Hindlimb muscle (tissue), 1 donor: ENCODE measurements at places on chromosomes 6 and 20. TPM values are rescaled to one million over a fixed set of nuclear protein-coding genes. Genes with fewer than 3 reads are reported as not detected.

PRR3 gene
- 22.3 TPM for polyA plus RNA-seq

DNA sequence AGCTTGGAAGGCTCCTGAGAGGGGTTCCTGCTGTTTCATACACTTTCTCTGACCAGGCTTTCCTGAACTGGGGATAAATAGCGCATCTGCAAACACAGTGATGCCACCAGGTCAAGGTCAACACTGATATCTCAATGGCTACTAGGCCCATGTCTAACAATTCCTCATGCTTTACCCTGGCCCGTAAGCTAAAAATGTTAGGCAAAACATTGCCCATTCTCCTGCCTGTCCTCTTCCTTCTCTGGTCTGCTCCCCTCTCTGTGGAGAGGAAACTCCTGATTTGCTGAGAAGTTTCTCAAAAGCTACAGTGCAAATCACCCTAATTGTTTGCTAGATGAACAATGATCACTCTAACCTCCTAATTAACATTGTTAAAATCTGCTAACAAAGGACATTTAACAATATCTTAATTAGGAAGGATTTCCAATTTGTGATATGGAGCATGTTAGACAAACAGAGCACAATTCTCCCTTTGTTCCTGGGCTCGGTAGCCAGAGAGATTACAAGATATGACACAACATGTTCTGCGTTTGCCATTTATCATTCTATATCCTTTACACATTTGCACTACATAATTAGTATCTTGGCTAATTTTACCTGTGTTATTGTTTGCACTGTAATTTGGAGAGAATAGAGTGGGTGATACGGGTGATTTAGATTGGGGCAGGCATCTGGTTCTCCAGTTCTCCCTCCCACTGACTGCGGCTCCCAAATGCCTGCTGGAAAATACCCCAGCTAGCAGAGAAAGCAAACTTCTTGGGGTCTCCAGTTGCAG is 266.8 kb downstream of the CD83 start:
- DNase-seq, result no peak

GRCh38 chr6:158524311-158524710 is 35.6 kb upstream of the TMEM181 start:
- DNase-seq, result no peak

DNA sequence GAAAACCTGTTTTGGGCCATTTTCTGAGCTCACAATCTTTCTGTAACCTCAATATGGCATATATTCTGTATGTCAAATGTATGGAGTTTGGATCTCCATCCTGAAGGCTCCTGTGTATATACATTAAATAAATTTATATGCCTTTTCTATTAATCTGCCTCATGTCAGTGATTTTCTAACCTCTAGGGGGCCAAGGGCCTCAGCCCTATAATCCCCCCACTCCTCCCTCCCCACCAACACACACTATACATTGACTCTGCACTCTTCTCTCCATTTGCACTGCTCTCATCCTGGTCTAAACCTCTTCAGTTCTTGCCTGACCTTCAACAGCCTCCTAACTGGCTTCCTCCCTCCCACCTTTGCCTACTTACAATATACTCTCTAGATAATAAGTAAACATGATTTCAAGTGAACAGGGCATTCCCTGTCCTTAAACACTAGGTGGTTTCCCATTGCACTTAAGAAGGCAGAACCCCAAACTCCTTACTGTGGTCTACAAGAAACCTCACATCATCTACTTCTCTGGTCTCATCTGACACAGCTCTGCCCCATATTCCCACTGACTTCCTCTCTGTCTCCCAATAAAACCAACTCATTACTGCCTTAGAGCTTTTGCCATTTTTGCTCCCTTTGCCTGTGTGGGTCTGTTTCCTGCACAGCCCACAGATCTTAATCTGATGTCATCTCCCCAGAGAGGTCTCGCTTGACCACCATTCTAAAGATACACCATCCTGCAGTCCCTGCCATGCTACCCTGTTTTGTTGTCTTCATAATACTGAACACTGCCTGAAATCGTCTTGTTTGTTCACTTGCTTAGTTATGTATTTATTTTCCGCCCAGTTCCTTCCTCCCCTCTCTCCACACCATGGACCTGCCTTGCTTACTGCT is 213.7 kb downstream of the SYNE1 start:
- DNase-seq, result no peak

RGS17 gene
- polyA plus RNA-seq, result 0.74 TPM

DNA sequence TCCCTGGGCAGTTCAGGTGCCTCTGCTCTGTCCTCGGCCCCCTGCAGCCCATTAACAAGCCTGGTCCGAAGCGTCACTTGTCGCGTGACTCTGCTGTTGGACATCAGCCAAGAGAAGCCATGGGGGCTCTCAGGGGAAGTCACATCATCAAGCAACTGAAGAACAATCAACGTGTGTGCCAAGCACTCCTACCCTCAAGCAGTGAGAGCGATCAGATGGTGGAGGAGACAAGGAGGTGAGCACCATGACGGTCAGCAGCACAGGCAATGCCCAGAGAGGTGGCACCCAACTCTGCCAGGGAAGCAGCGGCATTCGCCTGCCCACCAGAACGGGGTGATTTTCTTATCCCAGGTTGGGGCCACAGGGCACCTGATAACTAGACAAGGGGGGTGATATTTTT is 132.7 kb downstream of the AGPAT4 start:
- DNase-seq, result no peak

DNA sequence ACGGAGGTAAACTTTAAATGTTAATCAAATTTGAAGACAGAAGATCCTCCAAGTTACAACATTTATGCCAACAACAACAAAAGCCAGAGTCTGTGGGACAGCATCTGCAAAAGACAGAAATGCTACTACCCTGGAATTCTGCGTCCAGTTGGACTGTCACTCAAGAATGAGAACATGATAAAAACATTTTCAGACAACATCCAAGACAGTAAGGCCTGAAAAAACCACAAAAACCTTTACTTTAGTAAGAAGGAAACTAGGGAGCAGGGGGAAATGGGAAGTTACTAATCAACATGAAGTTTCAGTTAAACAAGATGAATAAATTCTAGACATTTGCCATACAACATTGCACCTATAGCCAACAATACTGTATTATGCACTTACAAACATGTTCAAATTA is 77.6 kb downstream of the MLIP start:
- DNase-seq, result no peak

GRCh38 chr6:43938178-43939105 is 168.4 kb downstream of the VEGFA start:
- no peak for DNase-seq

ZSCAN16 gene
- polyA plus RNA-seq, result 4.0 TPM

- no peak for DNase-seq
Measured at GRCh38 chr6:83097204-83097603, 29.7 kb downstream of the DOP1A start.

BTN1A1 gene
- 0.25 TPM for polyA plus RNA-seq

CRISP2 gene
- polyA plus RNA-seq, result not detected

GRCh38 chr6:126072834-126073233 is 86.5 kb downstream of the TRMT11 start:
- DNase-seq, result no peak

DNA sequence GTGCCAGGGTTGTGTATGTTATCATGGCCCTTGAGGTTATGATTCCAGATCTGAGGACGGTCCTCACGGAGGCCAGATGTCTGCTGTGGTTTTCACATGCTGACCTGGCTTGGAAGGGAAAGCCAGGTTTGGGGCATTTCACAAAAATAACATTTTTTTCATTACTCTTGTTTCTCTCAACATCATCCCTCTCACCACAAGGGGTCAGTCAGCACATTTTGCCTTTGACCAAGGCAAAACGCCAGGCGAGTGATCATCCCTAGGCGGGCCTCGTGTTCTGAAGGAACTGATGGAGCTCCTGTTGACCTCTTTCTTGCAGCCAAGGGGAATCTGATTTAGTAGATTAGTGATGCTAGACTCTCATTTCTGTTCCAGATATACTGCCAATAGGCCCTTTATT is 133.5 kb downstream of the TBC1D7 start:
- DNase-seq, result peak; percentile 36

GRCh38 chr6:113857556-113858479 is 673 bp downstream of the MARCKS start:
- peak; percentile 63 for DNase-seq

GRCh38 chr6:128648022-128648598 is 127.7 kb upstream of the PTPRK start:
- no peak for DNase-seq

DNA sequence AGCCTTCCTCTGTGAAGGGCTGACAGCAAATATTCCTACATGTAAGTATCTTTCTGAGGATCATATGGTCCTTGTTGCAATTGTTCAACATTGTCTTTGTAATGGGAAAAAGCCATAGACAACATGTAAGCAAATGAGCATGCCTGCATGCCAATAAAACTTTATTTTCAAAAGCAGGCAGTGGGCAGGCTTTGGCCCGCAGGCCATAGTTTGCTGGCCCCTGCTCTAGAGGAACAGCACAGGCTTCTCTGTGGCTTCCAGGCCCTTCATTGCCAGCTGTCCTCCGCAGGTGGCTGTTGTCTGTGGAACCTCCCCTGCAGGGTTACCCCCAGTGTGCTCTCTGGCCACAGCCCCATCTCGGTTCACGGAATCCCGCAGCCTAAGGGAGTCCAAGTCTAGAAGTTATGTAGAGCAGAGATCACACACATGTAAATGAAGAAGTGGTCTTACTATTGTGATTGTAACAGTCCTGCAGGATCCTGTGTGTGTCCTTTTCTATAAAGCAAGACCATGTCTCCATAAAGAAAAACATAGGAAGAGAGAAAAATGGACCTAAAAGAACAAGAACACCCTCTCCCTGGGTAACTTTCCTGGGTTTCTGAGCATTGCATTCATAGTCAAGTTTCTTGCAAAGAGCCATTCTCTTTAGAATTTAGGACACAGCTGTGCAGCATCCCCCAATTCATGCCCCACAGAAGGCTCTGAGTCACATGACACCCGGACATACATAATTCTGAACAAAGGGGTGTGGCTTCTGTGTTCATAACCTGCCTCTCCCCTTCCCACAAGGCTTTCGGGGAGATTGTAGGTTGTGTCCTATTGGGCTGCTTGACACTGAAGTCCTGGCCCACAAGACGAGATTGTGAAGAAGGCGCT is 10.0 kb downstream of the UNC93A start:
- no peak for DNase-seq

CCM2L gene
- 6.8 TPM for polyA plus RNA-seq

DNA sequence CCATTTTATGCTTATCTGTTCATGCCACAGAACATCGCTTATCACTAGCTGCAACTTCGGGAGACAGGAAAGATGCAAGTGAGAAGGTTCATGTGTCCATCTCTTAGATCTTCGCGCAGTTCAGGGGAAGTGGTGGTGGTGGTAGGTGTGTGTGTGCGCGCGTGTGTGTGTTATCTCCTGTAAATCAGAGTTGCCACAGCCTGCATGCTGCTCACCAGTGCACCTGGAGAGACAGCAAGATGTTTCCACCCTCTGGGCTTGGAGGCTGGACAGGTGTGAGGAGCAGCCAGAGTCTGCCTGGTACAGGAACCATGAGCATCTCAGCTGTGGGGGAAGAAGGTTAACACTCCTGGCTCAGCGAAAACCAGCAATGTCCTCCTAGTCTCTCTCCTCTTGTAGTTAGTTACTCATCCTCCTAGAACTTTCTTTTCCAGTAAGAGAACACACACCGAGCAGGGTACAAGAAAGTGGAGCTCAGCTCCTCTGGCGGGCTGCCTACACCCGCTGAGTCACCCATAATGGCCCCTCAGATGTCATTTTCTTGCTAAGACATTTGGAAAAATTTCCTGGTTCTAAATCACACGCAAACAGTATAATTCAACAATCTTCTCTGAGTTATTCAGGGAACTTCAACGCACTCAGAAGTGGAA is 5.1 kb upstream of the TUBB1 start:
- DNase-seq, result no peak

CCN5 gene
- polyA plus RNA-seq, result 0.15 TPM

DNA sequence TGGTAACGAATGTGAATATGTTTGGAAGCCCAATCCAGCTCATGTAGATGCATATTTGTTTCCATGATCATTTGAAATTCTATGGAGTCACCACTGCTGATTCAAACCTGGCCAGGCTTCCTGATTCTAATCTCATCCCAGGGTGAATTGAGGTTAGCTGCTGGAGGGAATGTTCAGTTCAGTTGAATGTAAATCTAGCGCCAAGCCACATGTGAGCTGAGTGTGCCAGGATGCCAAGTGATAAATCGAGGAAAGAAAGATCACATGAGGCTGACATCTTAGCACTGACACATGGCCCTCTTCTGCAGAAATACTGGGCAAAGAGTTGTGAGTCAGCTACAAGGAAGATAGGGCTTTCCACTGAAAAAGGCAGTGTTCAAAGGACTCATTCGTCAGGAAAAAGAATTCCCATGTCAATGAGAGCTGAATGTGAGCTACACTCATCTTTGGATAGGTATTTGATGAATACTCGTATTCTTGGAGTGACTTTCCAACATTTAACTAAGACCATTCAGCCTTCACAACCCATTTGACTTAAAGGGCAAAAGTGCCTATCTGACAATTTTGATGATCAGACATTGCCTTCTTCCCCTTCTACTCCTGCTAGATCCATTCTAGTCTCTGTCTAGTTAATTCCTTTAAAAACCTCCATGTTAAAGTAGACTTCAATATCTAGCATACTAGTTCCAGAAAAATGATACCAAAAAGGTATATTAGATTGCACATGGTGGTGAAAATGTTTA is 172.1 kb downstream of the MTFR2 start:
- no peak for DNase-seq

GRCh38 chr6:28727559-28728211 is 196.1 kb downstream of the TRIM27 start:
- DNase-seq, result no peak

WFDC12 gene
- polyA plus RNA-seq, result not detected

DNA sequence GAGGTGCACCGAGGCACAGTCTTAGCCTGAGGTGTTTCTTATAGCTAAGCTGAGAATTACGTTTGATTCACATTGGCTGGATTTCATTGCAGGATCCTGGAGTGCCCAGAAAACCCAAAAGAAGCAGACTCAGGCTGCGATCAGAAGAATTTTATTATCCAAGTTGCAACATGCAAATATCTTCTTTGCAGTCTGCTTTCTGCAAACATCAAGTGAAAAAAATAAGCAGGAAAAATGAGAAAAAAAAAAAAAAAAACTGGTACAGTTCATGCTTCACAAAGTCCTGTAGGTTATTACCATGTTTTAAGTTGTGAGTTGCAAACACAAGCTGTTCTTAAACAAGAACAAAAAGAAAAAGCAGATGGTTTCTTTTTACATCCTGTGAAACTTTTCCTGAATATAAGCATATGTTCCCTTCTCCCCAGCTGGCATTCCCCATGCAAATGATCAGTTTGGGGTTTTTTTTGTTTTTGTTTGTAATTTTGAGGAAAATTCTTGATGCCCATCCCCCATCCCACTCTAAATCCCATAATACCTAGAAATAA is 349.0 kb downstream of the CBLN4 start:
- no peak for DNase-seq

- DNase-seq, result no peak
Measured at GRCh38 chr20:45969712-45970634, 2.0 kb downstream of the ZNF335 start.

- DNase-seq, result peak; percentile 71
Measured at GRCh38 chr6:135686784-135687301, 164.7 kb upstream of the PDE7B start.

TRIM31 gene
- polyA plus RNA-seq, result not detected

PI3 gene
- not detected for polyA plus RNA-seq
